ENCODE measurements at places on chromosomes 4 and X.

GRCh38 chr4:41622787-41623186 lies 84.8 kb downstream of the LIMCH1 start:
- no peak for DNase-seq

GRCh38 chrX:55011294-55011693 lies 11.1 kb downstream of the APEX2 start:
- DNase-seq: no peak

DNA sequence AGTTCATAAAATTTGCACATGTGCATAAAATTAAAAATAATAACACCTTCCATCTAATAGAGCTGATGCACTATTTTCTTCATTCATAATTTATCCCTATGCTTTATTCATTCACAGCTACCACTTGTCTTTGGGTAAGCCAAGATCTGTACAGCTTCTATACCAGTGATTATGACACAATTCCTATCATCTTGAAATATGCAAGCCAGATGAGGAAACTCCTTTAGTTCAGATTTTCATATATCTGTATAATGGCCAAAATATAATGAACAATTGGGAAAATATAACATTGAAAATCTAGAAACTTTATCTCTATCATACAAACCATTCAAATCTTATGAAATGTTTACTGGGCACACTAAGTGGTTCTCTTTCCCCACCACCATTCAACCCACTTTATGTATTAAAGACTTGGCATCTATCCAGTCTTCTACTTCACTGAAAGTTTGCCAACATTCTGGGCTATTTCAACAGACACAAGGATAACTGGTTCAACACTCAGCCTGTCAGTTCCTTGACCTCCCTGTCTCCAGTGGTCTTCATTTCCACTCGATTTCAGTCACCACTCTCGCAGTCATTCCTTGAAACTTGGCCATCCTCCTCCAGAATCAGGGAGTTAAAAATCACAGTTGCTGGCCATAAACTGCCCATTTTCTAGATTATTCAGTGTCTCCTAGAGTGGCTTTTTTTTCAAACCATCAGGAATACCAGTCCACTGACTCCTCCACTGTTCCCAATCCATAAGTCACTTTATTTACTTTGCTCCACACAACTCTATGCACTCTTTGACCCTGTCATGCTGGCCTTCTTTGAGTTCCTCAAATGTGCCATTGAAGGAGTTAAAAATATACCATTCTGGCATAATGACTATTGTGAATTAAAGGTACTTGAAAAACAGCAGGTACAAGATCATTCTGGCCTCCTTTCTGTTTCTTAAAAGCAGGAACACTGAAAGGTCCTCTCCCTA lies 85.5 kb downstream of the CAMK2D start:
- DNase-seq: no peak

DNA sequence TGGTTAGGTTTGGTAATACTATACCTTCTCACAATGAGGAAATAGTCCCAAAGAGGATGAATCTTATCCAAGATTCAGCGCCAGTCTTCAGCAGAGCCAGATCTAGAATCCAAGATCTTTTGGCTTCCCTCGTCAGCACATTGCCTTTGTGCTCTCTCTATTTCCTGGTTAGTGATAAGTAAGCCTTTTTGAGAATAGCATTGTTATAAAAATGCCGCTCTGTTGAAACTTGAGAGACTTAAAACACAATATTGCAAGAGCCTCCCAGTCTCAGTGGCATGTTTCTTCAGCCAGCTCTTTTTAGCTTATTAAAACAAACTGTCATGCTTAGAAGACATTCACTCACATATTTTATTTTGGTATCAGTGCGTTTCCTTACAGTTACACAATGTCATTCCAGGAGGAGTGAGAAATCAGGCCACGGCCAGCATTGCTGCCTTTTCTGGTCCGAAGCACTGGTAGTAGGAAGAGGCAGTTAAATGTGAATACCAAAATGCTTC lies 141.4 kb downstream of the KLHL8 start:
- no peak for DNase-seq

DNA sequence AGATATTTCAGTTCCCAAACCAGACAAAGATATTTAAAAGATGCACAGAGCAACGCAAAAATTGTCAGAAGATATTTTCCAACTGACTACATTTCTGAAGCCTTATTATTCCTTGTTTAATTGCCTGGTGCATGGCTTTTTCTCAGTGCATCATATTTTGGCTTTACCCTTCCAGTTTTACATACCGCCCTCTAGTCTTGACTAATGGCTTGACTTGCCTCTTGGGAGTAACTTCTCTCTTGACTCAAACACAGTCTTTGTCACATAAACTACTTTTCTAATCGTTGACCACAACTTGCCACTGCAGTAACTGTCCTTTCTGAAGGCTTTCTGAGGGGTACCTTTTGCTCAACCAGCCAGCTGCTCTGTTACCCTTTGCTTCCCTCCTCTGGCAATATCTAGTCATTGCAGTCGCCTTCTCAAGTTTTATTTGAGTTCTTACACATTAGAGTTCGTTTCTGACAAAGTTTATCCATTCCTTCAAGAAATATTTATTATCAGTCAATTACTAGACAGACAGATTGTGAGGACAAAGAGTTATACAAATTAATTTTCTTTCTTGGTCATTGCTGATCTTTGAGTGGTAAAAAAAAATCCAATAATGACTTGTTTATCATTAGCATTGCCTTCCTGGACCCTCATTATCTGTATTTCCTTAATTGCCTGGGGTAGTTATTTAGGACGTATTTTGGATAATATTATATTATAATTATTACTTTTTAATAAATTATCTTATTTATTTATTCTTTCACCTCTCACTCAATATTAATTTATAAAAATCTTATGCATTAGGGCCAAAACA lies 506.9 kb upstream of the PCDH10 start:
- no peak for DNase-seq

GRCh38 chrX:45956191-45956870 lies 588.9 kb downstream of the ZNF674 start:
- DNase-seq: no peak

GRCh38 chrX:153772316-153773217 lies 8.3 kb upstream of the SRPK3 start:
- DNase-seq: no peak

- no peak for DNase-seq
Measured at GRCh38 chrX:29044423-29045184, 457.4 kb downstream of the IL1RAPL1 start.

DNA sequence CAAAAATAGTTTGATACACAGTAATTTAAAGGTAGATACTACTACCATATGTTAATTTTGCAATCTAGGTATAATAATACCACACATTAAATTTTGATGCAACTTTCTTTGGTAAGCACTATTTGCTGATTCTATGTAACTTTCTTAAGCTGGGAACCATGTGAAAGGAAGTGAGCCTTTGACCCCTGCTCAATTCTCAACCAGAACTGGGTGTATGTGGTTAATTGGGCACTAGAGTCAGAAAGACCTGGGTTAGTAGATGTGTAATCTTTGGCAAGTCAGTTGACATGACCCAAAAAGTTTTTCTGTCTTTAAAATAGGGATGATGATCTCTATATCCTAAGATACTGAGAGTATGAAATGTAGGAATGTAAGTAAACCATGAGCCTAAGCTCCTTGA lies 22.4 kb downstream of the TLR2 start:
- DNase-seq: no peak

- DNase-seq: peak; percentile 21
Measured at GRCh38 chrX:68503836-68504636, 5.2 kb downstream of the YIPF6 start.

GRCh38 chrX:7055386-7056137 lies 92.0 kb upstream of the STS start:
- no peak for DNase-seq

GRCh38 chrX:71953391-71953790 lies 42.7 kb downstream of the NHSL2 start:
- no peak for DNase-seq

DNA sequence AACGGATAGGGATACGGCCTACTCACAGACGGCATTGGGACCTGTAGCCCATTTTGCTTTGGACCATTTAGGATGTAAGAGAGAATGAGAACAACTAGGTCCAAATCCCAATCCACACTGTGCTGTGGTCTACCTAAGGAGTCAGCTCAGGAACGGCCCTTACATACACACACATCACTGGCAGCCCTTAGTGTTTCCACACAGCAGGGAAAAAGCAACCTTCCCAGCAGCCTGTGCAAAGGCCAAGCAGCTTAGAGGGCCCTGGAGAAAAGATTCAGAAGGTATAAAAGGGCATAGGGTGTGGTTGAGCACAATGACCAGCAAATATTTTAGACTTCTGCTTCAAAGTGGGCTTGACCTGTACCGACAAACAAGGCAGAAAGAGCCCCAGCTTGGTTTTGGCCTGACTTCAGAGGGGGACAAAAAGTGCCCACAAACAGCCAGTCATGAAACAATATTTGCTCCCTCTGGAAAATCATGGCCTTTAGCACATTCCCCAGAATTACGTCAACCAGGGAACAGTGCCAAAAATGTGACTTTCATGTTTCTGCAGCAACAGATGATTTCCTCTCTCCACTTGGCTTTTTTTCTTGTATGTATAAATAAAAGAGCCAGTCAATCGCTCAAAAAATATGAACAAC lies 359.5 kb upstream of the FGF16 start:
- no peak for DNase-seq

- no peak for DNase-seq
Measured at GRCh38 chrX:102846544-102847236, 90.4 kb upstream of the RAB40AL start.

DNA sequence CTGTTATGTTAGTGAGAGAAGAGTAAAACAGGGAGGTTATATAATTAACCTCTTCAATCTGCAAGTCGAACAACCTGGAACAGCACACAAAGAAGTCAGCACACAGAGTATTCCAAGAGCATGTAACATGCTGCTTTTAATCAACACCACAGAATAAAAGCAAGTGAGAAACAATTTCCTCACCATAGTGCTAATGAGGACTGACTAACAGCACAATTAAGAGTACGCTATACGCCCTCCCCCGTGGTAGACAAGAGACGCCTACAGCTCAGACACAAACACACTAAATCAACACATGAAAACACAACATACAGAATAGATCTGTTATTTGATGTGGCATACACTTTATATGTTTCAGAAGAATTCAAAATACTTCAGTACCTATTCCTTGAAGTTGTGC lies 103.0 kb downstream of the PPP3CA start:
- no peak for DNase-seq

DNA sequence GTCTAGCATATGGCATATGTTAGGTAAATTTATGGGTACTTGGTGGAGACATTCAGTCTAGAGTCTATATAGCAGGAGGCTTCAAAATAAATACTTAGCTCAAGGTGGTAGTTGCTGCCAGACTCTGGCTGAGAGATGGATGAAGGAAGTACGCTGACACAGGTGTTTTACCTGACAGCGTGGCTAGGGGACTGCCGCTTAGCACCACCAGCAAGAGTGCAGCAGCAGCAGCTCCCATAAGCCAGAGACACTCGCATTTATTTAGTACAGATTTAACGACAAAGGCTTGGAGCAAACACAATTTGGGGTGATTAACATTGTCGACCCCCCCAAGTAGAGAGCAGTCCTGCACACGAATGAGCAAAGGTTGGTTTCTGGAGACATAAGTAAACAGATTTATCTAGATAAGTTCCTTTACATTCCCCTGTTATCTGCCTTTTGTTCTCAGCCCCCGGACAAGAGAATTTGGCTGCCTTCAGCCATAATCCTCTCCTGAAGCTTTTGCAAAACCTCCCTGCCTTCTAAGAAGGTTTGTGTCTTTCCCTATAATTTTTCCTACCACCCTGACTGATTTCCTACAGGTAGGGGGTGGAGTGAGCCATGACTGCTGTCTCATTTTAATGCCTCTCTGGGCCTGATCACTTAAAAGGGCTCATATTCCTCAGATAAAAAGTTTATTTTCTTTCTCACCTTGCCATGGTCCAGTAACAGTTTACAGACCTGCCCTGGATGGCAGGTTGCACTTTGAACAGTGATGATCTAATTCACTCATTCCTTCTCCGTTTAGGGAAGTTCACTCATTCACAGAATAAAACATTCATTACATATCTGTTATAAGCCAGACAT lies 64.6 kb downstream of the RHOH start:
- DNase-seq: no peak

GRCh38 chr4:182400790-182401189 lies 157.6 kb downstream of the TENM3 start:
- no peak for DNase-seq

- DNase-seq: no peak
Measured at GRCh38 chrX:15864023-15864422, 9.4 kb upstream of the AP1S2 start.

DNA sequence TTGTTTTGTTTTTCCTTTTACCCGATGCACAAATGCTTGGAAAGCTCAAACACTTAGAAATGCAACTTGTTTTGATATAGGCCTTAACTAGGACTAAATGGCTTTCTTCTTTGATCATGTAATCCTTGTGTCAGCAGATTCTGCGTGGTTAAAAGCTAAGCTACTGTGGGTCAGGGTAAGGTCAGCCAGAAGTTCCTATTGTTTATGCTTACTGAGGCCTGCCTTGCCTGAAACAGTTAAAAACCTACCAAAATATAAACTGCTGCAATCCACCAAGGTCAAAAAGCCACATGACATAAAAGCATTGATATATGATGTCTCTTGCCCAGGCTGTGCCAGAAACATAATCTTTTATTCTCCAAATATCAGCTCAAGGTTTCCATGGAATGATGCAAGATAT lies 223.4 kb downstream of the FAM47B start:
- no peak for DNase-seq

GRCh38 chrX:26253526-26253925 lies 37.6 kb downstream of the MAGEB5 start:
- DNase-seq: no peak

DNA sequence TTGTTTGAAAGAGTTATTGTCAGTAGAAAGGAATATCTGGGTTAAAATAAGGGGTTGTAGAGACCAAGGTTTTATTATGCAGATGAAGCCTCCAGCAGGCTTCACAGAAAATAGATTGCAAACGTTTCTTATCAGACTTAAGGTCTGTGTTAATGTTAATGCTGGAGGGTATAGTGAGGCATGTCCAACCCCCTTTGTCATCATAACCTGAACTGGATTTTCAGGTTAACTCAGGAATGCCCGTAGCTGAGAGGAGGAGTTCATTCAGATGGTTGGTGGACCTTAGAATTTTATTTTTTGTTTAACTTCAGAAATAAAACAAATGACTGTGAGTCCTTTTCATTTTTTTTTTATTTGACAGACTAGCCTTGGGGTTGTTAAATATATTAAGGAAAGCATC lies 354.1 kb downstream of the GPM6A start:
- no peak for DNase-seq

- no peak for DNase-seq
Measured at GRCh38 chr4:145388043-145388442, 93.6 kb upstream of the SMAD1 start.

- DNase-seq: no peak
Measured at GRCh38 chr4:109912706-109913595, at the start of gene EGF. TSS of gene EGF (plus strand) at chr4:109912883. CDS start at chr4:109913336, 453 bp downstream.

GRCh38 chrX:13898083-13898482 lies 81.2 kb upstream of the GPM6B start:
- DNase-seq: no peak

- no peak for DNase-seq
Measured at GRCh38 chr4:76072760-76073159, 1.7 kb upstream of the ART3 start.

DNA sequence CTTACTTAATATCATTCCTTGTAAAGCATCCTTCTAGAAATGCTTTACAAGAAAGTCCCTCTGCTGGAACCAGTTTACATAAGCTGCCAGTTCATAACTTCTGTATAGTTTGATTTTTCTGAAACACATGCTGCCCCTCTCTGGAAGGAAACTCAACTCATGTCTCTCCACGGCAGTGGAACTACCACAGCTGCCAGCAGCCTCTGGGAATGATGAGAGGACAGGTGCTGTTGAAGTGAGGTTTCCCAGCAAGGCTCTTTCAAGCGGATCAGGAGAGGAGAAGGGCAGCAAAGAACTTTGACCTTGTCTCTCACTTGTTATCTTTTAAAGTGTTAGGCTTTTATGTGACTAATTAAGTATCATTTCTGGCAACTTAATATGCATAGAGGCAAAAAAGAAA lies 7.3 kb downstream of the GRPR start:
- DNase-seq: no peak
